Stimulated activated CD4-positive, alpha-beta T cell treated with anti-CD3 and anti-CD28 coated beads, Interleukin-12 subunit alpha, Interleukin-12 subunit beta, amount 100 ng/mL, for 48 hours (primary cell): ENCODE measurements at places on chromosomes 2 and 18.

DNA sequence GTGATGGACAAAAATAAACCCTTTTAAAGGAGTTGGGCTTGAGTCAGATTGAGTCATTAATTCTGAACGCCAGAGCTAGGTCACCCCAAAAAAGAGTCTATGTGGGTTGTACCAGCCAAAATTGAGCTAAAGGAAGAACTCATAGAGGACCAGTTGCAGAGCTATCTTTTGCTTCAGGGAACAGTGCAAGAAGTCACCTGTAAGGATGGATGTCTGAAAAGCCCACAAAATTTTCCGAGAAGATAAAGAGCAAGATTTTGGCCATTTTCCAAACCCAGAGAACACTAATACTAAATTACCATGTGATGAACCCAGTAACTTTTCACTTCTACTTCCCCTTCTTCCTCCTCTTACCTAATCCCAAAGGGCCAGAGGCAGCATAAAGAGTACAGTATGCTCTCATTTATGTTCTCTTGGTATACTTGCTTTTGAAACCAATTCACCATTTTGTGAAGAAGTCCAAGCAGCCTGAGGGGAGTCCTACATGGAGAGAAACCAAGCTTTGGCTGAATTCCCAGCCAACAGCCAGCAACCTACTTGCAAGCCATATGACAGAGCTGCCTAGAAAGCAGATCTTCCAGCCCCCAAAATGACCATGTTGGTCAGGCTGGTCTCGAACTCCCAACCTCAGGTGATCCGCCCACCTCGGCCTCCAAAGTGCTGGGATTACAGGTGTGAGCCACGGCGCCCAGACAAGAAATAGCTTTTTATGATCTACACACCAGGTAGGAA is 551.7 kb downstream of the SATB2 start:
- no peak for DNase-seq

GRCh38 chr18:23238651-23239349 is 103.5 kb downstream of the CABLES1 start:
- no peak for DNase-seq

DNA sequence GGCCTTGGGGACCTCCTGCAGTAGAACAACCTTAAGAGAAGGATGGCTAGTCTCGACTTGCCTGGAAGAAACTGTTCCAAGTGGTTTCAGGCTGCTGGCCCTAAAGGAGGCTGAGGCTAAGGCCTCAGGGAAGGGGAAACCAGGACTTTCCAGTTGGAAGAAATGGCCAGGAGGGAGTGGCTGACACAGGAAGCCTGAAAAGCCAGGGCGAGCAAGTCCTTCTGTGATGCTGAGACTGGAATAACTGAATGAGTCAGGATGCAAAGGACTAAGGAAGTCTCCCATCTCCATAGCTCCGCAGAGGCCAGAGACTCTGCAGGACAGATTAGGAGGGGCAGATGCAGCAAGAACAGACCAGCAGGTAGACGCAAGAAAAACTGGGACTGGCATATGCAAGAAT is 7.4 kb downstream of the HTRA2 start:
- no peak for DNase-seq

GRCh38 chr2:98825020-98825350 is 94.1 kb upstream of the MGAT4A start:
- no peak for DNase-seq

GRCh38 chr2:178484245-178485041 is 4.2 kb downstream of the PLEKHA3 start:
- DNase-seq, result no peak

- no peak for DNase-seq
Observed at GRCh38 chr2:38492042-38492615, 110.6 kb downstream of the HNRNPLL start.

- no peak for DNase-seq
Observed at GRCh38 chr2:44087714-44088092, 81.0 kb upstream of the PPM1B start.

GRCh38 chr2:158297606-158298005 is 158.9 kb downstream of the CCDC148 start:
- DNase-seq, result no peak

DNA sequence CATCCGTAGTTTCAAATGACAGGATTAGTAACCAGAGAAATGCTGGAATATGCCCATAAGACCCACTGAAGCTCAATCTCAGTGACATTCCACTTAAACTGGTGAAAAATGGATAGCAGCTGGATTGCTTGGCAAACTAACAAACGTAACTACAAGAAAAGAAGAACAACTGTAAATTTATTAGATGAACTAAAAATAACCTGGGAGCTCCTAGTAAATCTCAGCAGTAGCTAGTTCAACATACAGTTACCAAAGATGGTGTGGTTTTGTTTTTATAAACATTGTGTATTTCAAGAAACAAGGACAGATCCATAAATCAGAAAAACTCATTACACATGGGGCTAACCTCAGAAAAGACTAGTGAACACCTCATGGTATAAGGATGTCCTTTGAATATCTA is 531.9 kb downstream of the XIRP2 start:
- DNase-seq, result no peak

DNA sequence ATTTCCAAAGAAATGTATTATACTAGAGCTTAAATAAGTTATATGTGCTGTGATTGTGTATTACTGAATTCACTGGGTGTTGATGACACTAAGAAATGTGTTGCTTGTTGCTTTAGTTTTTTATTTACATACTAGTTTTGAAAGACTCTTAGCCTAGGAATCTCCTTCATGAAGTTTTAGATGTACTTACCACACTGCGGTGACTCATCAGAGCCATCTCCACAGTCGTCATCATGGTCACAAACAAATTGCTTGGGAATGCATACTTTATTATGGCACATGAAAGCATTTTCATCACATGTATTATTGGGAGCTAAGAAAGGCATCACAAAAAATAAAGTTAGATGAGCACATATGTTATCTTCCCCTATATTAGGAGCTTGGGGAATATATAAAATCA is 1624.2 kb downstream of the LRP1B start:
- no peak for DNase-seq

- DNase-seq, result no peak
Observed at GRCh38 chr2:230893338-230893737, 28.6 kb downstream of the ITM2C start.

DNA sequence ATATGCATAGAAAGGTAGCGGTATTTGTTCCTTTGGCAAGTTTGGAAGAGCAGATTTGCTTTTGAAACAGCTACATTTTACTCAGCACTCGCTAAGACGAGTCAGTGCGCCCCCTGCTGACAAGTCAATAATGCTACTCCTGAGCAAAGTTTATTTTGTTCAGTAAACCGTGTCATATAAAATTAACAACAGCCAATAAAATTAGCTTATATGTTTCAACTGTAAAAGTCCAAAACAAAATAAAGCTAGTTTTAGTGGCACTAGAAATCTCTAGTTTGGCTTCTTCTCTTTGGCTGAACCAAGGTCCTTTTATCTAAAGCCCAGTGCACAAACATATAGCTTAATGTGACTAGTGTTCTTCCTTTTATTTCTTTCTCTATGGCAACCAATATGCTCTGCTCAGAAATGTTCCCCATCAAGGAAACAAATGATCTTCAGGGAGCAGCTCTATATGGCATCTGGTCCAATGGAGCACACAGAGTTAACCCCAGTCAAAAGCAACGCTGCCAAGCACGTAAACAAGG is 4.2 kb upstream of the POU3F3 start:
- peak; percentile 54 for DNase-seq

- DNase-seq, result no peak
Observed at GRCh38 chr2:62361964-62362363, 144.0 kb downstream of the TMEM17 start.

DNA sequence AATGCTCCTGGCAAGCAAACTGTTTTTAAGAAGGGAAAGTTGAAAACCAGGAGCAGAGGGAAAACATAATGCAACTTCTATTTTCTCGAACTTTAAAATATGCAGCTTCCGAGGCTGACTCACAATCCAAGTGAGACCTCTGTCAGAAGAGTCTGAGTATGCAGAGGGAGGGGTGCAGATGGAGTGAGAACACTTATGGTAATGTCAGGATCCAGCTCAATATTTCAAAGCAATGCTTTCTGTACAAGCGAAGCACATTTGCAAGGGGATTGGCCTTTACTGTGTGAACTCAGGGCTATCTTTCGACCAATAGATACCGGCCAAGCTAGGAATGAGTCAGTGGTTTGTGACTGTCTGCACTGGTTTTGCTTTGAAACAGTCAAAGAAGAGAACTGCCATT is 242.7 kb downstream of the CNTNAP5 start:
- DNase-seq, result no peak

DNA sequence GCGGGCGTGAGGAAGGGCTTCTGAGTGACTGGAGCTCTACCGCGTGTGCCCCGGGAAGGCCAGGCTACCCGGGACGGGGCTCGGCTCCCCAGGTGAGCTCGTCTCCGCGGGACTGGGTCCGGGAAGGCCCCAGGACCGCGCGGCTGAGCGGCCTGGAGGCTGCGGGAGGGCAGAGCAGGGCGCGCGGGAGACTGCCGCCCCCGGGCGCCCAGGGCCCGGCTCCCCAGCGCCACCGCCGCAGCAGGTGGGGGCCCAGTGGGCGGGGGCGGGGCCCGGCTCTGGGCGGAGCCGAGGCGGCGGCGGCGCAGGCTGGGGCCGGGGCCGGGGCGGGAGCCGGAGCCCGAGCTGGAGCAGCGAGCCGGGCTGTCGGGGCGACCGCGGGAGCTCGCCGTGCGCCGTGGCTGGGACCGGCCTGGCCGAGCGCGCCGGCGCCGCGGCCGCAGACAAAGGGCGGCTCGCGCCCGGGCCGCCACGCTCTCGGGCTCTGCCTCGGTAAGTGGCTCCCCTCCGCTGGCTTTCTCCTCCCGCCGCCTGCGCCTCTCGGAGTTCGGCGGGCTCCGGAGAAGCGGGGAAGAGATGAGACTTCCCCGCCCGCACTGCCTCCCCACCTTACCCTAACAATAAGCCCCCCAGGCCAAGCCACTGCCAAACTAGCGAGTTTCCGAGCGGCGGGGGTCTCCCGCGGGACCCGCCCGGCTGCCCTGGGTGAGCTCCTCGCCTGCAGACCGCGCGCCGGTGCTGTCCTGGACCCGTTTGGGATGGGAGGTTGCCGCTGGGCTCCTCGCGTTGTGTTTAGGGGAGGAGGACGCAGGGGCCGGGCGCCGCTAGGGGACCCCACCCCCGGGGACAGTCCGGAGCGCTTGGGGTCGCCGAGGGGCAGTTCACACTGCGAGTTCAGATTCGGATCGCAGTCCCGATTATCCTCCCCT is at the start of gene MAPK4:
TSS of gene MAPK4 (plus strand) at position 336 of the 929 bp plus-strand sequence. CDS start 103,872 bp downstream, outside the sequence.
- DNase-seq, result no peak
